ENCODE measurements at places on chromosomes 1 and 21.

DNA sequence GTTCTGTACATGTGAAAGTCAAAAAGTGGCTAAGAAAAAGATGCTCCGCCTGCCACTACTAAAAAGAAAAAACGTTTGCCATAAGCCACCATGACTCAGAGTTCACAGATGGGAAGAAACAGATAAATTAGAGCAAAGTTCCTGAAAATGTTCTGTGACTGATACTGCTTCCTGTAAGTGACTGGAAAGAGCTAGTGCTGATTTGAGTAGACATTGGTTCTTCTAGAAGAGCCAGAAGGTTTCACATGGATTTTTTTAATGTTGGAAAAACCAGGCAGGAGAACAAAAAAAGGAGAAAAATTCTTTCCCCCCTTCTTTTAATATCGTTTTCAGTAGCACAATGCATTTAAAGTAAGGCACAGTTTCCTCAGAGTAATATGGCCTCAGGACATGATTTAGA is 221.4 kb downstream of the HLX start:
- DNase-seq = no peak

- DNase-seq = no peak
These were observed 9.5 kb upstream of the BCAR3 start for GRCh38 chr1:93690921-93691789.

GRCh38 chr1:89332461-89332860 is 31.4 kb upstream of the GBP6 start:
- DNase-seq = no peak

GRCh38 chr1:105632342-105633196 is 1423.9 kb upstream of the PRMT6 start:
- no peak for DNase-seq

- no peak for DNase-seq
These were observed 58.4 kb downstream of the ASH1L start for GRCh38 chr1:155504207-155504606.

GRCh38 chr1:220810179-220810653 is 23.5 kb downstream of the MTARC1 start:
- peak; percentile 44 for DNase-seq

- no peak for DNase-seq
These were observed 852.0 kb upstream of the ADAMTS5 start for GRCh38 chr21:27818847-27819246.

GRCh38 chr1:55129194-55129728 is 85.9 kb downstream of the USP24 start:
- no peak for DNase-seq

DNA sequence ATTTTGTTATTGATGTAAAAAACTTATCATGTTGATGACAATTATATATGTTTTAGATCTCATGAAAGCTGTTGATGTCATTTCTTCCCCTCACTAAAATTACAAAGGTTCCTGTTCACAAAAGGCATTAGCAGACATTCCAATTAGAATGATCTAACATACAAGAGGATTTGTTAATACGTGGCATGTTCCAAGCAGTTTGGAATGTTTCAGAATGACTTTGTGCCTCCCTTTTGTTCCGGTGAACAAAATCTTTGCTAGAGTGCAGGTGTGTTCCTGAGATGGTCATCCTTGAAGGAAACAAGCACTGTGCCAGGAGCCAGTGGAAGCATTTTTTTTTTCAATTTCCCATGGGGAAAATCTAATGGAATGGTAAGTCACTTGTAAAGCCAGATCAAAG is 108.0 kb upstream of the KCTD3 start:
- no peak for DNase-seq

DNA sequence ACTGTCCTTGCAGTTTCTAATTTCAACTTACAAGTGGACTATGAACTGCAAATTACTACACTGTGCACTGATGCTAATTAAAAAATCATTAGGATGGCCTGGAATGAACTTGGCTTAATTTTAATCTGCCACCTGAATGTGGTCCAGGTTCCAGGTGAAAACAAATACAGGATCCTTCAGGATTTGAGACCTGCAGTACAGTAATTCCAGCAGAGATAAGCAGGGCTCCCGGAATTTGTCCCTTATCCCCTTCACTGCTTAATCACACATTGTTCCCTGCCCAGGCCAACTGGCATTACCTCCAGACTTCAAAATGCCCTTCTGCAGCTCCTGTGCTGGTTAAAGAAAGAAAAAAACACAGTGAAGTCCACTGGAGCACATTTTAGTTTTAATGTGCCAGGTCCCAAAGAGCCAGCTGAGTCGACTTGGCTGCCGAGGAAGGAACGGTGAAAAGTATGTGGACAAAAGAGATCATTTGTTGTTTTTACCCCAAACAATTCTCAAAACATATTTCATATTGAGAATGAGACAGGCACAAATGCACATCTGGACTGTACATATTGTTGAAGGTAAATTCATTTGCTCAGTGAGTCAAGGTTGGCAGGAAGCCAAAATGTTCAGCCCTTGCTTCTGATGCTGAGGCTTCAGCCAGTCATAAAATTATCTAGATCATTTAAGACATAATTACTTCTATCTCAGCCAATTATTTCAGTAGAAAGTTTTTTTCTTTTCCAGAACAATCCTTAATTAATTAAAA is 28.3 kb downstream of the DEGS1 start:
- DNase-seq = no peak

DNA sequence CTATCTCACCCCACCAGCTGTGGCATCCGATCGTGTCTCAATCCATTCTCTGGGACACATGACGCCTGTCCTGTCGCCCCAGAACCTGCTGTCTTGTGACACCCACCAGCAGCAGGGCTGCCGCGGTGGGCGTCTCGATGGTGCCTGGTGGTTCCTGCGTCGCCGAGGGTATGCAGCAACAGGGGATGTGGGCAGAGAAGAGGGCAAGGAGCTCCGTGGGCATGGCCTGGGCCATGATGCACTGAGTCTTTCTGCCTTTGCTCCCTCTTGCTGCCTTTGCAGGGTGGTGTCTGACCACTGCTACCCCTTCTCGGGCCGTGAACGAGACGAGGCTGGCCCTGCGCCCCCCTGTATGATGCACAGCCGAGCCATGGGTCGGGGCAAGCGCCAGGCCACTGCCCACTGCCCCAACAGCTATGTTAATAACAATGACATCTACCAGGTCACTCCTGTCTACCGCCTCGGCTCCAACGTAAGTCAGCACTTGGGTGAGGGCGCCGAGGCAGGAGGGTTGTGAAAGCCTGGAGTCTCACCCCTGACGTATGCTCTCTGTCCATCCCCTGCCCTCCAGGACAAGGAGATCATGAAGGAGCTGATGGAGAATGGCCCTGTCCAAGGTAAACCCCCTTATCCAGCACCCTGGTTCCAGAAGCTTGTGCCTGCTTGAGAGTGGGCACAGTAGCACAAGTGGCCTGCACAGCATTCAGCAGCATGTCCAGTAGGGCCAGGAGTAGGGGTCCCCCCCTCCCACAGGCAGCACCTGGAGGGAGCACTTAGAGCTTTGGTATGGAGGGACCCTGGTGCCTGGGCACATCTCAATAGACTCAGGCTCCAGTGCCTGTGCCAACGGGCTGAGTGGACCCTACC is 8.8 kb downstream of the TINAGL1 start:
- DNase-seq = no peak

- no peak for DNase-seq
These were observed 18.1 kb downstream of the PCSK9 start for GRCh38 chr1:55057270-55057955.

DNA sequence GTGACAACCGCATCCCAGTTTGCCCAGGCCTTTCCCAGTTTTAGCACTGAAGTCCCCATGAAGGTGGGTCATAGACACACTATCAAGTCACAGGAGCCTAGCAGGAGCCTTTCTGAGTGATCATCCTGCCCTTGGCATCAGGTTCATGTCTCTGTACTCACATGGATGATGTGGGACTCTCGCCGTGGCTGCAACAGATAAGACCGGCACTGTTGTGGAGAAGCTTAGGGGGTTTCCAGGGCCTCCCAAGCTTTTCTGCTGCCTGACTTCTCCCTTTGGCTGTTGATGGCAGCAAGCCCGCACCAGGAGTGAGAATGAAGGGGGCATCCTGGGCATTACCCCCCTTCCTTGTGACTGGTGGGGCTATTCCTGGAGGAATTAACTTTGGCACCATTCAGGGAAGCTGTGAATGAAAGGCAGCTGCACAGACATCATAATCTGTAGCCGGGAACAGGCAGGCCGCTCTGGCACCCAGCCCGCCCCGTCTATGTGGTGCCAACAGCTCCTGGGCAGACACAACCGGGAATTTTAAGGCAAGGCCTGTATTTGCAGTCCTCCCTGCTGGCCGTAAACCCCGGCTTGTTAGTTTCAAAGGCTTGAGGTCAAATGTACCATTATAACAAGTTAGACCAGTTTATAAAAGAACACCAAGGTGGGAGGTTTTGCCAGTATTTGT is 148.6 kb downstream of the HUNK start:
- DNase-seq = no peak

GRCh38 chr1:26993237-26994019 is at the start of gene TRNP1:
Gene TRNP1, plus strand, starts transcription at chr1:26993692. Its CDS starts 95 bp downstream, at chr1:26993787.
- peak; percentile 64 for DNase-seq

- DNase-seq = no peak
These were observed 26.4 kb upstream of the BTG2 start for GRCh38 chr1:203278885-203279406.

DNA sequence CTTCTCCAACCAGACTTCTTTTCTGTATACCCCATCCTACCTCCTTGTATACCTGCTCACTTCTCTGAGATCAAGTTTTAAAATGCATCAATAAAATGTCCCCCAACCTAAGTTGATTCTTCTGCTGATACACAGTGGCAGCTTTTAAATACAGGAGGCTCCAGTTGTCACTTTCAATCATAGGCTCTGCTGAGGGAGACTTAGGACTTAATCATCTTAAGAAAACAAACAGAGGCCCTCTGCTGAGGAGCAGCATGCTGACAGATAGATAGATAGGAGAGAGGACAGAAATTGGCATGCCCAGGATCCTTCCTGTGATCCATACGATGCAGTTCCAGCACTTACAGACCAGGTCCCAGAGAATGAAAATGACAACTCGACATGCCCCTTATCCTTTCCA is 311.0 kb upstream of the PROX1 start:
- no peak for DNase-seq

DNA sequence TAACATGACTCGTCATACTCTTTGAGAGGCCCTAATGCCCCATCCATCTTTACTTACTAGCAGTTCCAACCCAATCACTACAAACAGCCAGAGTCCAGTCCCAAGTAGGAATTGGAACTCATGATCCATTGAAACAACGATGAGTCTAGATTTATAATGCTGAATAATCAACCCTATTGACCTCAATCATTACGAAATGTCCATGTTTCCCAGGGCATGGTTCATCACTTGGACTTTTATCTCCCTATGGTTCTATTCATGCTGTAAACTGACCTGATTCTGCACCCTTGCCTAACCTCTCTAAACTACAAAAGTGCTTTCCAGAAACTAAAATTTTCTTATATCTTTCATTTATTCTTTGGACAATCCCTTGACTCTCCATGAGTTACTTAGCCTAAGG is 840.0 kb upstream of the B3GALT2 start:
- DNase-seq = no peak

- DNase-seq = no peak
These were observed 223.5 kb downstream of the KIF26B start for GRCh38 chr1:245378311-245378722.

DNA sequence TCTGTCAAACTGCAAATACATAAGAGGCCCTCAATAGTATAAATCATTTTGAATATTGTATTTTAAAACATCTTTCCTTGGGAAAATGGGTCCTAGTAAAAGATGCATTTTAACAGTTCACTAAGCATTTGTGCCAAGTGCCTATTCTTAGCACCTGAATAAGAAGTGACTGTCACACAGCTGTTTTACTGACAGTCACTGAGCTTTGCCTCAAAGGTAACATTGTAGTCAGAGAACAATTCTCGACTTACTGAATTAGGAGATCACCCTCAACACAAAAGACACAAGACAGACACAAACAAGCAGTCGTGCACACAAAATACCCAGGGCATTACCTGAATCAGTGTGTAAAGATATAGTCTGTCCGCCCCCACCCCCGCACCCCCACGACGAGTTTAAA is 408 bp downstream of the ESRRG start:
- DNase-seq = no peak

GRCh38 chr21:36584980-36585940 is 105.3 kb upstream of the CLDN14 start:
- DNase-seq = no peak

GRCh38 chr1:238658763-238659162 is 727.6 kb upstream of the CHRM3 start:
- no peak for DNase-seq

Measured in T-helper 9 cell (primary cell).